SJCRH30 (cell line): ENCODE measurements at places on chromosomes 16 and 17. TPM values are rescaled to one million over a fixed set of nuclear protein-coding genes. Genes with fewer than 3 reads are reported as not detected.

DNA sequence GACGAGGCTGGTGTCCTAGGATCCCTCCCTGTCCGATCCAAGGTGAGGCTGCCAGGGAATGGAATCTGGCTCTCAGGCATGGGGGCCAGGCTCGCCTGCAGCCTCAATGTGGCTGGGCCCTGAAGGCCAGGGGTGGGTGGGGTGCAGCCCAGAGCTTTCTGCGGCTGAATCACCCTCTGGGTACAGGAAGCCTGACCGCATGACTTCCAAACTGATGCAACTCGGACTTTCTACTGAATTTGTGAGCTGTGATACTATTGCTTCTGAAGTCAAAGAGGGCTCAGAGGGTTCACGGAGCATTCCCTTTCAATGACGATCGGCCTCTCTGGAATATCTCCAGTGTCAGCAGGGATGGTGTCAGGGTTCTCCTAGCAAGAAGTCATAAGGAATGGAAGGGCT, 123.7 kb downstream of the METRNL start:
- DNase-seq, result no peak

DNA sequence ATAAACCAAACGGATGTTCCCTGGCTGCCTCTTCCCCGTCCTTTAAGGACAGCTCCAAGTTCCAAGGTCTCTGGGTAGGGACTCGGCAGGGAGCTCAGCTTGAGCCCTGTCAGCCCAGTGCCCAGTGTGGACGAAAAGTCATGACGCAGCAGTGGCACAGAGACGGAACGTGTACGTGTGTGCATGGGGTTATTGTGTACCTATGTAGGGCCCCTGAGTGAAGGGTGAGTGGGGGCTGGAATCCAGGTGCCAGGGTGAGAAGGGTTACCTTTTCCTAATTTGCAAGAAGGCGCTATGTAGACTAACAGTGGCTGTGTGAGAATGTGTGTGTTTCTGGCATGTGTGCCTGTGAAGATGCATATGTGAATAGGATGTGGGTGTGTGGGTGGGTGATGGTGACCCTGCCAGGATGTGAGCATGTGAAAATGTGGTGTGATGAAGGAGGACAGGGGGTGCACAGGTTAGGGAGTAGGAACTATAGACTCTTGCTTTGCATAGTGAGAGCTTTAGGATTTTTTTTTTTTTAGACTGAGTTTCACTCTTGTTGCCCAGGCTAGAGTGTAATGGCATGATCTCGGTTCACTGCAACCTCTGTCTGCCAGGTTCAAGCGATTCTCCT, 6.0 kb downstream of the SCN4A start:
- no peak for DNase-seq

DNA sequence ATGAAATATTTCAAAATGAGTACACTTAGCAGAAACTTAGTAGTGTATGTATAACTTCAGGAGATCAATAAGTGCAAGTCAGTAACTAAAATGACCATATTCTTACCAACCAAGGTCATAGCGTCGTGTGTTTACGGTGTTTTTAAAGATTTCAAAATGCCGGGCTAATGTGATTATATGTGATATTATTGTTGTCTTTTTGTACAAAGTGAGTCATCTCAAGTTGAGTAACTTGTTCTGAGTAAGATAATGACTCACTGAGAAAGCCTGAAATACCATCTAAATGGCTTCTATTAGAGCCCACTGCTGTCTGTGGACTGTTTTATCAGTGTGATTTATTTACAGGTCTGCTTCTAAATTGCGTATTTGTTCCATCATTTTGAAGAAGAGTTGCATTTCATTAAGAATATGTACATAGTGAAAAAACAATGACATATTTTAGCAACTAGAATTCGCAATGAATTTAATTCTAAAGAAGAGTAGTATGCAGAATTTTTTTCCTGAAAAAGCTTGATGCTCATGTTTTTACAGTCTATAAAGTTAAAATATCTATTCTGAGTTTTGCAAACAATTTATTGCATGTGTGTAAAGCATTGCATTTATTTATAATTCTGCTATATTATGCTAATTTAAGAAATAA, 12.7 kb downstream of the KRT12 start:
- DNase-seq, result no peak

GRCh38 chr16:20175358-20175757, 101.7 kb upstream of the GPR139 start:
- DNase-seq, result no peak

Gene KRT20
- 0.08 and 0.28 TPM in 2 replicates for total RNA-seq

DNA sequence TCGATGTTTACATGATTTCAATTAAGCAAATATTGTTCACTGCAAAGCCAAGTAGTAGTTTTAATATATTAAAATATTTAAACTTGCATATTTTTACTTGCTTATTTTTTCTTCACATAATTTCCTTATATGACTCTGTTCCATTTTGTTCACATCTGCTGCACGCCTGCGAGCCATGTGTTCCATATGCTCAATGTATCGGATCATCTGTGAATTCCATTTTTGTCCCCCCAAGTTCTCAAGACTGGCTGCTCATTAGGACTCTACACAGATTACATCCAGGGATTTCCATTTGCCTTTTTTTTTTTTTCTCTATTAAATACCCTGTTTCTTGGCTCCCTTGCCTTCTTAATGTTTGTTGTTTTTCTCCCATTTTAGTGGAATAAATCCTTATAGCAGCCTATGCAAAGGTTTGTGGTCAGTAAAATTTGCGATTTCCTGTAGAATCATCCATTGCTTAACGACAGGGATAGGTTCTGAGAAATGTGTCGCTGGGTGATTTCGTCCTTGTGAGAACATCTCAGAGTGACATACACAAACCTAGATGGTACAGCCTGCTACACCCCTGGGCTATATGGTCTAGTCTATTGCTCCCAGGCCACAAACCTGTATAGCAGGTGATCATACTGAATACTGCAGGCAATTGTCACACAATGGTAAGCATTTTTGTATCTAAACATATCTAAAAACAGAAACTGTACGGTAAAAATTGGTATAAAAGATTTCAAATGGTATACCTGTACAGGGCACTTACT, 30.2 kb upstream of the TEKT3 start:
- DNase-seq, result no peak

DNA sequence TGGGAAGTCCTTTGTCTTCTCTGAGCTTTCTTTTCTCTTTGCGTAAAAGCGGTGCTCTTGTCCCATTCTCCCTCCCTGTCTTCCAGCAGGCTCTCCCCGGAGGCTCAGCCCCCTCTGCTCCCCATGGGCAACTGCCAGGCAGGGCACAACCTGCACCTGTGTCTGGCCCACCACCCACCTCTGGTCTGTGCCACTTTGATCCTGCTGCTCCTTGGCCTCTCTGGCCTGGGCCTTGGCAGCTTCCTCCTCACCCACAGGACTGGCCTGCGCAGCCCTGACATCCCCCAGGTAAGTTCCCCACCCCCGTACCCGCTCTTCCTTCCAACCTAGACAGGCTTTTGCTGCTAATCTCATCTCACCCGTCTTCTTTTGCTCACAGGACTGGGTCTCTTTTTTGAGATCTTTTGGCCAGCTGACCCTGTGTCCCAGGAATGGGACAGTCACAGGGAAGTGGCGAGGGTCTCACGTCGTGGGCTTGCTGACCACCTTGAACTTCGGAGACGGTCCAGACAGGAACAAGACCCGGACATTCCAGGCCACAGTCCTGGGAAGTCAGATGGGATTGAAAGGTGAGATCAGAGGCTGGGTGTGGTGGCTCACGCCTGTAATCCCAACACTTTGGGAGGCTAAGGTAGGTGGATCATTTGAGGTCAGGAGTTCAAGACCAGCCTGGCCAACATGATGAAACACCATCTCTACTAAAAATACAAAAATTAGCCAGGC, 1.3 kb downstream of the TMEM219 start:
- no peak for DNase-seq

GRCh38 chr17:45584092-45585036, 93.8 kb upstream of the PLEKHM1 start:
- peak; percentile 72 for DNase-seq

Gene TAC4
- not detected in 2 replicates for total RNA-seq

DNA sequence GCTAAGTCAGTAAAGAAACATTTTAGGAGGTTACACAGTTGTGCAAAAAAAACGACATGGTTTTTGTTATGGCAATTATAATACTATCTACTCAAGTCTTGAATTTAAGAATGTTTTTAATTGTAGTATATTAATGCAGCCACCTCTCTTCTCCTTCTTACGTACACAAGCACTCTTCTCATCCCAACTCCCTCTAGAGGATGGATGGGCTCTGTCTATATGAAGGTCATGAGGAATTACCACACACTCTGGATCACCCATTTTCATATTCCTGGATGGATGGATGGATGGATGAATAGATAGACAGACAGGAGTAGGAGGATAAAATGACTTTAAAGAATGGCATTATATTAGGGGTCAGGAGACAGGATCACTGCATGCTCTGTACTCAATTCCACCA, 120.0 kb downstream of the PHKB start:
- DNase-seq, result no peak
